ENCODE measurements at places on chromosomes 12 and 14.

DNA sequence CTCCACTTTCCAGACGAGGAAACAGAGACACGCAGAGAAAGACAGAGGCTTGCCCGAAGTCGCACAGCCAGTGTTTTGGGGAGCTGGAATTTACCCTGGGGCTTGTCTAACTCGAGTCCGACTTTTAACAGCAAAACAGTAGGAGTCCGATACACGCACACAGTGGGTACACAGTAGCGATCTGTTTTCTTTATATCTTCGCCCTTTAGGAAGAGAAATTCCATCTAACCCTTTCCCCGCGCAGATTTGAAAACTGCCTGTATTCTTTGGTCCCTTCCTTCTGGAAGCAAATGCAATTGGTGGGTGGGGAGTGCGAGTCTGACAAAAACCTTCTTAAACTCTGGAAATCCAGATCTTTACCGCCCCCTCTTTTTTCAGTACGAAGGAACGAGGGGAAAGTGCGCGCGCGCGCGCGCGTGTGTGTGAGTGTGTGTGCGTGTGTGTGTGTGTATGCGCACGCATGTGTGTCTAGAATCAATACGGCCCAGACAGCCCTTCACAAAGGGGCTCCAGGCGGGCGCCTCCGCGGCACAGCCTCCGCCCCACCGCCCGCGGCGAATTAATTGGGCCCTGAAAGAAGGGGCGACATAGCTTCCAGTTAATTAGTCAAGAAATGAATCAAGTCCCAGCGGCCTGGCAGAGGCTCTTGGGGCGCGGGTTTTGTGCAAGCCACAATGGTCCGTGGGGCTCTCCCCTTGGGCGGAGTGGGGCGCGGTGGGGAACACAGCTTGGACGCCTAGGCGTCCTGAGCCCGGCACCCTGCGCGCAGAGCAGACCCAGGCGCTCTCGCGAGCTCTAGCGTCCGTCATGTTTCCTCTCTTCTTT lies 14.0 kb upstream of the TBX3 start:
- no peak for DNase-seq

- no peak for DNase-seq
Observed at GRCh38 chr14:48261436-48261835, 586.0 kb upstream of the MDGA2 start.

DNA sequence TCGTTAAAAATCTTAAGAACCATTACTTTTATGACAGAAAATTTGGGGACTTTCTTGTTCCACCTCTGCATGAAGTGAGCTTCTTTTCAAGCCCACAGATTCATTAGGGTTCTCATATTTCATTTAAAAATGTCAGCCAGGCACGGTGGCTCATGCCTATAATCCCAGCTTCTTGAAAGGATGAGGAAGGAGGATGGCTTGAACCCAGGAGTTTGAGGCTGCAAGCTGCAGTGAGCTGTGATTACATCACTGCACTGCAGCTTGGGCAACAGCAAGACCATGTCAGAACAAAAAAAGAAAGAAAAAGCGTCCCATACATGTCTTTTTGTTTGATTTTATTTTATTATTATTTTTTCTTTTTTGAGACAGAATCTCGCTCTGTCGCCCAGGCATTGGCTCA lies 43.4 kb upstream of the ATF1 start:
- no peak for DNase-seq

DNA sequence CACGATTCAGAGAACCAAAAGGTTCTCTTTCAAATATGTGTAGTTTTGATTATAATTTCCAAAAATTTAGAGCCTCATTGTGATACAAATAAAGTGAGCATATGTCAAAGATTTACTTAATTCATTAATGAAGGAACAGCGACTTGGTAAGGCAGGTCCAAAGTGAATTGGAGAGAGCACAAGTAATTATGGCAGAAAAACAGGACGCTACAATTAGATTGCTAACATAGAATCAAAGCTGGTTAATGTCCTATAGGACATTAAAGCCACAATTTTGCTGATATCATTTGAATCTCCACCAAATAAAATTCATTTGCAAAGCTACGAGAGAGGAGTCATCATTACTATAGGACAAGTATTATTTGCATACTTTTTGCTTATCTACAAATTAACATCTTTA lies 164.2 kb downstream of the CCER1 start:
- no peak for DNase-seq

DNA sequence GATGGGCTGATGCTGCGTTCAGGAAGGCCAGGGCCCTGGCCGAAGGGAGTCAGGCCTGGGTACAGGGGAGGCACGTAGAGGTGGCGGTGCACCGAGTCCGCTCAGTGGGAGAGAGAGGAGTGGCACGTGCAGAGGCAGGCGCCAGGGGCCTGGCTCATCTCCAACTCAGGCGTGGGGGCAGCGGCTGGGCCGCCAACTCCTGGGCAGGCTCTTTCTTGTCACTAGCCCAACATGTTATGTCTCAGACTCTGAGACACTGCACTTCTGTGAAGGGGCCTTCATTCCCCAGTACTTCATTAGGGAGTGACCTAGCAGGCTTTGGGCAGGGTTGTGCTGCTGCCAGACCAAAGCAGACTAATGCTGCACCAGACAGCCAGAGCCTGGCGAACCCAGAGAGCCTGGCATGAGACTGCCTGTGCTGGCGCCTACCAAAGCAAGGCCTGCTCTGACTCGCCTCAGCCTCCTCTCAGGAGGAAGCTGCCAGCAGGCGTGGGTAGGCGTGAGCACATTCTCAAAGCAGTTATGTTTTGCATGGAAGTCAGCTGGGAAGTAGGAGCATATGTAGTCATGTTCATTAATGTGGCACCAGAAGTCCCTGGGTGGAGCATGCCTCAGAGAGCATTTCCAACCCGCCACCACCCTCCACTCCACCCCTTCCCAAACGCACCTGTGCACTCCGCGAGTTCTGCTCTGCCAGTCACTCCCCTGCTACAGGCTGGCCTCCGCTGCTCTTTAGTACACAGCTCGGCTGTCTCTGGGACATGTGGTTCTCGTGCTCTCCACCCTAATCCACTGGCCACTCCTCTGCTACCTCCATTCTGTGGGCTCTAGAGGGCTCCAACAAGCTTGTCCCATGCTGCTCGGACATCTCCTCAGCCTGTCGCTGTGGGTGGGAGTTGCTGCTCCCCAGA lies 9.7 kb downstream of the CKB start:
- no peak for DNase-seq

- peak; percentile 49 for DNase-seq
Observed at GRCh38 chr12:55931780-55932550, 1.0 kb downstream of the DGKA start.

GRCh38 chr12:81249976-81250375 lies 172.1 kb downstream of the ACSS3 start:
- no peak for DNase-seq

- peak; percentile 73 for DNase-seq
Observed at GRCh38 chr12:22100958-22101748, 55.1 kb downstream of the CMAS start.

DNA sequence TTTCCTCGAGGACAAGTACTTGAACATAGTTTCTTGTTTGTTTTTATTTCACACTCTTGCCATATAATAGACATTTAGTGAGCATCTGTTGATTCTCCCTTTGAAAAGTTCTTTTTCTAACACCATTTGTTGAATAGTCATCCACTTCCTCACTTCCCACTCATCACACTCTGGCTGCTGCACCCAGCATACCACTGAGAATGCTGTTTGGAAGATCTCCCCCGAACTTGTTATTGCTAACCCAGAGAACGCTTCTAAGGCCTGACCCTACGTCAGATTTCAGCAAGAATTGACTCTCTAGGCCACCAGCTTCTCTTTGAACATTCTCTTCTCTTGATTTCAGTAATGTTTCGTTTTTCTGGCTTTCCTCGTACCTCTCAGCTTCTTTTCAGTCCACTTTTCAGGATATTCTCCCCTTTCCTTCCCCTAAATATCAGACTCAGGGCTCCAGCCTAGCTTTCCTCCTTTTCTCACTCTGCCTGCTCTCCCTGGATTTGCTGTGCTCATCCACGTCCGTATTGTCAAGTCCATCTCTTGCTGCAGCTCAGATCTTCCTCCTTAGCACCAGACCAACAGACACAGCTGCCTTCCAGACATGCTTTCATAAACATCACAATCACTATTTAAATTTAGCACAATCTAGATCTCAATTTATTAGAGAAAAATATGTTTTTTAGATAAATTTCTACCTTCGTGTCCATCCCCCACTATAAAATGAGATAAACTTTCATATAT lies 94.0 kb upstream of the SLC38A4 start:
- DNase-seq, result no peak

GRCh38 chr12:47551426-47551851 lies 154.4 kb downstream of the RPAP3 start:
- no peak for DNase-seq

DNA sequence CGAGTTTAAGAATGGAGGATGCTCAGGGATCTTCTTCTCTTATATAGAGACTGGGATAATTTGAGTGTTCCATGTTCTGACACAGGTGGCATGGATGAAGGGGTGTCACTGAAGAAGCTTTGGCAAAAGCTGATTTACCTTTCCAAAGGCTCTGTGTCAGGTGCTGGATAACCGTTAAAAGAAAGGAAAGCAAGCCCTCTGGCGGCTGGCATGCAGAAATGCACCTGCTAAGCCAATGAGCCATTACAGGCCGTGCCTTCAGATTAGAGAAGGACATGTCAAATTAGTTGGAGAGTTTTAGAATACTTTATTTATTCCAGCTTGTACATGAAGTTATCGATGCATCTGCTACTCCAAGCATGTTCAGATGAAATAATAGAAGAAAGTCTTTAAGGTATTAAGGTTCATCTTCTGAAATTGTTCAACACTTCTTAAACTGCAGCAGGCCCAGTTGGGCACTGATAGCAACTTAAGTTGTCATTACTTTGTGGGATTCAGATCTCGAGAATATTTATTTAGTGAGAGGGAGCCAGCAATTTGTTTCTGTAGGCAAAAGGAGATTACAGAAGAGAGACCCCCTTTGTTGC lies 678.2 kb downstream of the NRXN3 start:
- DNase-seq, result peak; percentile 23

GRCh38 chr12:47964106-47964728 lies 821 bp downstream of the TMEM106C start:
- DNase-seq, result no peak

DNA sequence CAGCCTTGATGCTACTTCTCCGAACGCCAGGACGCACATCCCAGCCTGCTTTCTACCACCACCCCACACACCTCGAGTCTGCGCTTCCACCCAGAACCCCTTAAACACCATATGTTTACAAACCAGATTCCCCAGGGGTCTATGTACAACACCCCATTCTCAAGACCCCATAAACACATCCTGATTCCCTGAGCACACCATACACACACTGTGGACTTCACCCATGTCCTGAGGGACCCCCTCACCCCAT lies 733 bp downstream of the TTC7B start:
- DNase-seq, result no peak
